ENCODE measurements at places on chromosomes 5 and 9. TPM values are rescaled to one million over a fixed set of nuclear protein-coding genes. Genes with fewer than 3 reads are reported as not detected.

Gene EIF4EBP3
- total RNA-seq, result 6.0 TPM

Gene NEUROG1
- total RNA-seq, result not detected

Gene ADRA1B
- 0.92 TPM for total RNA-seq

Gene PCDHB15
- 0.28 TPM for total RNA-seq

Gene FBN2
- total RNA-seq, result 40.0 TPM

All from airway epithelial cell (primary cell).